Cortex of kidney (tissue), 1 donor: ENCODE measurements at places on chromosomes 1 and 21.

GRCh38 chr1:21899267-21899810, 37.8 kb downstream of the HSPG2 start:
- no peak for DNase-seq

GRCh38 chr1:74584185-74584584, 71.8 kb upstream of the LRRC53 start:
- no peak for DNase-seq

GRCh38 chr1:156497743-156498431, 2.7 kb downstream of the MEF2D start:
- DNase-seq = no peak

- no peak for DNase-seq
These were observed 115.9 kb downstream of the HIVEP3 start for GRCh38 chr1:41802532-41803501.

DNA sequence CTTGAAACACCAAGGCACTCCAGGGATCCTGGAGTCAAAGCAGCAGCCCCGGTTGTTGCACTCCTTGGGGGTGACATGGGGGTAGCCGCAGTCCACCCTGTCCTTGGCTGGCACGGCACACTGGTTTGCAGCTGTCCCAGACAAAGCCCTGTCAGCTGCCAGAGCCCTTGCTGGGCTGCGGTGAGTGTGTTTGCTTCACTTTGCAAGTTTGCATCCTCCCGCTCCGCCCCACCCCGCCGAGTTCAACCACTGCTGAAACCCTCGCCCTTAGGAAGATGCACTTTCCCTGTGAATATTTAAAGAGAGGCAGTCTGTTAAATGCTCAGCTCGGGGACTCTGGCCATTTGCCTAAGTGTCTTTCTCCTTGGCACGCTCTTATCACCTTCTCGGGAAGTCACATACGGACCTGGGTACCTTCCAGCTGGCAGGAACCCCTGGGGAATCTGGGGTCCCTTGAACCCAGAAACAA, 1.7 kb downstream of the TFF3 start:
- DNase-seq = no peak

DNA sequence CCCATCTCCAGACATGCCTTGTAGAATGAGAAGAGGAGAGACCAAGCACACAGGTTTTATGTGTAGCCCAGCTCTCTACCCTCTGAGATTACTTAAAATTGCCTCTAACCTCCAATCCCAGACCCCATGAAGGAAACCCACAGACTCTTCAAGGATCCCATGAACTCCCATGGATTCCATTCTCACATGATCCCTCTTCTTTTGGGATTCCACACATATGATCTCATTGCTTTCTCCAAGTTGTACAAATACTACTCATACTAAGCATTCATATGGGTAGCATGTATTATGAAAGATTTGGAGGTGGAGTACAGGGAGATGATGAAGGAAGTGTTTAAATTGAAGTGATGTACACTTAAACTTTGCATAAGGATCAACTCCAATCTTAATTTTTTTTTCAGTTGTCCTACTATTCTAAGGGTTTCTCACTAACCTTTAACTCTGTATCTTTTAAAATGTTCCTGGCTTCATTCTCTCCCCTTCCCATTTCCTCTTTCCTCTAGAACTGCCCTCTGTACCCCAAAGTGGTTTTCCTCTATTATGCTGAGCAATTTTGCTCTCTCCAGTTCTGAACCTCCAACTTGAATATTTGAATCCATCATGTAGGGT, 41.6 kb downstream of the MFSD2A start:
- DNase-seq = no peak

- no peak for DNase-seq
These were observed 3.4 kb upstream of the ECE1 start for GRCh38 chr1:21293537-21294265.

DNA sequence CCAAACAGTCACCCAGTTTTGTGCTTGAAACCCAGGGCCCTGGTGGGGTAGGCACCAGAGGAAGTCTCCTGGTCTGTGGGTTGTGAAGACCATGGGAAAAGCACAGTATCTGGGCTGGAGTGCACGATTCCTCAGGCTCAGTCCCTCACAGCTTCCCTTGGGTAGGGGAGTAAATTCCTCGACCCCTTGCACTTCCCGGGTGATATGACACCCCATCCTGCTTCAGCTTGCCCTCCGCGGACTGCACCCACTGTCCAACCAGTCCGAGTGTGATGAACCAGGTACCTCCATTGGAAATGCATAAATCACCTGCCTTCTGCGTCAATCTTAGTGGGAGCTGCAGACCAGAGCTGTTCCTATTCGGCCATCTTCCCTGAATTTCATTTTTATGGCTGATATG, 133.9 kb upstream of the KCTD3 start:
- no peak for DNase-seq

GRCh38 chr1:165364568-165365133, 8.1 kb upstream of the LMX1A start:
- DNase-seq = no peak

DNA sequence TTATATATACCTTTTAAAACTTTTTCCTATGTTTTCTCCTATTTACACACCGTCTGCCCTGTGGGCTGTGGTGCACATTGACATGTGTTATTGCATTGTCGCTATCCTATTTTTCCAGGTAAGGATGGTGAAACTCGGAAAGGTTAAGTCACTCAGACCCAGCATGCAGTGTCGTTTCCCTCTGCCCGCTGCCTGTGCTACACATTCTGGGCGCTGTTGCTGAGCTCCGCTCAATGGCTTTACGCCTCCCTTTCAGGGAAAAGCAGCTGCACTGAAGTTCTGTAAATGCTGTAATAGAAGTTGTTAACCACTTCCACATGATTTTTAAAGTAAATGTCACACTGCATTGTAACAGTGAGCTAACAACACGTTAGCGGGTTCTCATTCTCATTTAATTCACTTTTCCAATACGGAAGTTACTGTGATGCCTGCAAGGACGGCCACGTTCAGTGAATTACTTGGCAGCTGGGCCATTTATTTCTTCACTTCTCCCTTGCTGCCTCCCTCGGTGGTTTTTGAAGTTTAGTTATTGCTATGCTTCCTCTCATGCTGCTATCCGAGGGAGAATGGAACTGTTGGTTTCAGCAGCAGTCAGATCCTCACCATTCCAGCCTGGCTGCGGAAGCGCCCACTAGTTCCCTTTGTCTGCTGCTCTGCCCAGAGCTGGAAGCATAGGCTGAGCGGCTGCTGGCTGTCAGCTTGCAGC, 288.7 kb downstream of the SPATA17 start:
- DNase-seq = no peak

DNA sequence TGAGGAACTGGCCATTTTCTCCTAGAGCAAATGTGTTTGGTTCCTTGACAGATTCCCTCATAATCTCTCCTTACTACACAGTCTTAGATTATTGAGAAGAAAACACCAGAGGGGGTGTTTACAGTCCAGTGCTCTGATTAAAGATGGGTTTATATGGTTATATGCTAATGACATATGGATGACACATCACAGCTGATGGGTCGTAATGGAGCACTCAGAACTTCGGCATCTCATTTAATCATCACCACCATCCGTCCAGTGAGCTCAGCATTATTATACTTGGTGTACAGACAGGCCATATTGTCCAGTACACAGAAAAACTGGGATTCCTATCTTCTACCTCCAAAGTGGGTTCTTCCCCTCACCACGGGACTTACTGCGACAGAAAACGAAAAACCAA, 22.3 kb upstream of the NR5A2 start:
- DNase-seq = no peak

GRCh38 chr1:105027838-105028471, 1278.3 kb downstream of the AMY1C start:
- DNase-seq = no peak

DNA sequence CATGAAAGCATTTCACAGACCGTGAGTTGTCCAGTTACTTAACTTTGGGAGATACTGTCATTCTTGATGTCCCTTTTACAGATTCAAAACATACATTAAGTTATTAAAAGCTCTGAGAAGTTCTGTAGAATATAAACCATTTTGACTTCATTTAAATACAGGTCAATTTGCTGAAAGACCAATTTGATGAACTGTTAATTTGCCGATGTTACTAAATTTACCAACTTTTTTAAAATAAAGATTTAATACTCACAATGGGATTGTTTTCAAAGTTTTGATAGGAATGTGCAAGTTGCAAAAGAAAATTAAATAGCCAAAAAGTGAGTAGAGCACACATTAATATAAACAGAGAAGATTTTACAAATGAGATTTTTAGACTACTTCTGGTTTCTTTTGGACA, 666.1 kb downstream of the SMYD3 start:
- no peak for DNase-seq

DNA sequence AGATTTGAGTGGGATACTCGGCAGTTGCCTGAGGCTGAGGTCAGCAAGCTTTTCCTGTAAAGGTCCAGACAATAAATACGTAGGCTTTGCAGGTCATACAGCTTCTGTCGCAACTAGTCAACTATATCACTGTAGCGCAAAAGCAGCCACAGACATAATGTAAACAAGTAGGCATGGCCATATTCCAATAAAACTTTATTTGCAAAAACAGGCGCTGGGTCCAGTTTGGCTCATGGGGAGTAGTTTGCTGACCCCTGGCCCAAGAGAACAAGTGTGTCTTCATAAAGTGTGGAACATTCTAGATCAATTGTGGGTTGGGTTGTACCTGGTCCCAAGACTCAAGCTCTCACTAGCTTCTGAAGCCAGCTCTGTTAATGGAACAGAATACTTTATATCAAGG, 78.8 kb downstream of the MIS18A start:
- no peak for DNase-seq

DNA sequence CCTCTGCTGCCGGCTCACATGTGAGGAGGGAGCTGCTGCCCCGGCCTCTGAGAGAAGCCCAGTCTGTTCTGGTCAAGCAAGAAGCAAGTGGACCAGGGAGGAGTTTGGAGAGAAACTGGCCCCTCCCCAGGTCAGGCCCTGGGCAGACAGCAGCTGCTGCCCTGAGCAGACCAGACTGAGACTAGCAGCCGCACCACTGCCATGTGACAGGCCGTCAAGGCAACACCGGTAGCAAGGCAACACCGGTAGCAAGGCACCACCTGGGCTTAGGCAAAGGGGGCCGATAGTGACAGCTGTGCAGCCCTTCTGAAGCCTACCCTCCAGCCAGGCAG, 50.3 kb downstream of the ARHGEF16 start:
- no peak for DNase-seq

DNA sequence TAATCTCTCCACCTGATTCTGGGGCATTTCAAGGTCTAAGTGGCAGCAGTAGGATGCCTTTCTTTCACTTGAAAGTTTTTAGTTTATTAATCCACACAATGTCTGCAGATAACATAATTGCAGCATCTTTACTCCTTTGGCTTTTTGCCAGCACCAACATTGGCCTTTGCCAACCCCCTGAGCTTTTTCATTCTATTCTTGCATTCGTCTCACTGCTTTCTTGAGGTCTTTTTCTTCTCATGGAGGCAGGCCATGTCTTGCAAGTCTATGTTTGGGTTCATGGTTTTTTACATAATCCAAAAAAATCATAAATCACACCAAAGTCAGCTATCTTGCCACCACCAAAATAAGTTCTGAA, 30.4 kb upstream of the COG2 start:
- no peak for DNase-seq

DNA sequence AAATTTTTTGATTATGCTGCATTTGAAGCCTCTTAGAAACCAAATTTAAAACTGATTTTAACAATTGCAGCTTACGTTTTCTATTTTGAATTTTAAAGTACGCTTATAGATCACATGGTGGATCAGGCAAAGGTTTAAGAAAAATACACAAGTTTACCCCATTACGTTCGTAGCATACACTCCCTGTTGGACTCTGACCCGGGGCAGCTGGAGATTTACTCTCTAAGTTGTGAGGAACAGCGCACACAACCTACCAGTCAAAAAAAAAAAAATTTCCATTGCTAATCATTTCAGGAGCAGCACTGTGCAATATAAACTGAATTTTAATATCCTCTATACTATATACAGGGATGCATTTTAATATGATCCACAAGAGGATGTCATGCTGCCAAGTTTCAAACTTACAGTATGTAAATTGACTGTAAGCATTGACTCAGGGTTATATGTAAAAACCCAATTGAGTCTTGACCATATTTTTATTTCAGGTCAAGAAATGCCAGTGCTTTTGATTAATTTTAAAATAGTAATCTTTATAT, 20.4 kb downstream of the CSDE1 start:
- no peak for DNase-seq

- no peak for DNase-seq
These were observed 7.8 kb upstream of the AMIGO1 start for GRCh38 chr1:109517337-109517736.

GRCh38 chr21:42113926-42114409, 42.9 kb downstream of the UMODL1 start:
- DNase-seq = no peak

DNA sequence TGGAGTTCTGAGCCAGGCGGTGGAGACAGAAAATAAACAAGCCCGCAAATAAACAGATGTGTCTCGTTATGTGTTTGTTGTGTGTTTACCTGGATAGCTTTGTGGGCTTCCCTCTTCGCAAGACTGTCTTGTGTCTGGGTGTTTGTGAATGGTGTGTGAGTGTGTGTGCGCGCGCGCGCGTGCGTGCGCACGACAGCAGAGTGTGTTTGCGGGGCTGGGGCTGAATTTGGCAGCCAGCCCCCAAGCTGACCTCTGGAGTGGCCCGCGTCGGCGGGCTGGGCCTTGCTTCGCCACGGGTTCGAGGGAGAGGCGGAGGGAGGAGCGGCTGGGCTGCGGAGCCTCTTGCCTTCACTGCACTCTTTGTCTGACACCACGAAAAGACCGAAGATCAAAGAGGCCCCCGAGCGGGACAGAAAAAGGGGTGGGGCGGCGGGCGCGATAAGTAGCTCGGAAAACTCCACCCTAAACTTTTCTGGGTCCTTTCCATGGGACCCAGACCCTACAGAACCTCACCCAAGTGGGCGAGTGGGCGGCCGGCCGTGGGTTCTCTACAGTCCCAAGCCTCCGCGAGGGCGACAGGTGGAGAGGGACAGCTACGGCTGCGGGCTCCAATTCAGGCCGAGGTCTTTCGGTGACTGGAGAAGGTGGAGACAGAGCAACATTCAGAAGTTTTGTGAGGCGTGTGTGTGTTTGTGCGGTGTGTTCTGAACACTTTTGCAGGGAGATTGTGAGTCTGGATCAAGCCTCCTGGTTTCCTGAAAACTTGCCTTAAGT, 14.5 kb downstream of the PAX7 start:
- no peak for DNase-seq

GRCh38 chr1:21931171-21932093, 5.7 kb downstream of the HSPG2 start:
- DNase-seq = no peak

DNA sequence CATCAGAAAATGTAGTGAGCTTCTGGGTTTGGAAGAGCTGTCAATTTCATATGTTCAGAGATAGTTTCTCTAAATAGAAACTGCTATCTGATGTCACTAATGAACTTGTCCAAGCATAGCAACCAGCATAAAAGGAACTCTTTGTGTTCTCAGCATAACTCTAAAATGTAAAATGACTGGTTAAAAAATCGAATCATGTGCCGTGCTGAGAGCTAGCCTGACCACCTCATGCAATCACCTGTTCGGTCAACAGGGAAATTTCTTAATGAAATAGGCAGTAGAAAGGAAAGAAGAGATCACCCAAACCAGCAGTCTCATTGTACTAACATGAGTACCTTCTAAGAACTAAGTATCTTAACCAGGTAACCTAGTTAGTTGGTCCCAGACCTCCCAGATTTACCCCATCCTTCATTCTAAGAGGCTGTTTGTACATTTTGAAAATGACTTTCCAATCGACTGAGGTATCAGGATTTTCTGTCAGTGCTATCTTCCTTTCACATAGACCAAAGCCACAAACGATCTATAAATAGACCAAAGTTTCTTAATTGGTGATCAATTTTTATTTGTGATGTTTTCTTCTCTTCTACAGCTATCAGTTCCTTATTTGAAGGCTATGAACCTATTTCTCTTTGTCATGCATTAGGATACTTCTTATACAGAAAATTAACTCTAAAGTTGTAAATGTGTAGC, 147.3 kb downstream of the TLR5 start:
- DNase-seq = no peak

GRCh38 chr1:192609110-192610079, 26.6 kb upstream of the RGS13 start:
- DNase-seq = no peak
